Smooth muscle cell of bladder (primary cell): ENCODE measurements at places on chromosomes 7 and 10. TPM values are rescaled to one million over a fixed set of nuclear protein-coding genes. Genes with fewer than 3 reads are reported as not detected.

The CLCN1 gene
- total RNA-seq = 0.09 and 0.14 TPM in 2 replicates

The UPK3B gene
- 0.46 TPM in 1 of 2 replicates, not detected in the other for total RNA-seq

The STRA8 gene
- total RNA-seq = not detected in 2 replicates

The NAT16 gene
- not detected in 2 replicates for total RNA-seq

The OR6V1 gene
- not detected in 2 replicates for total RNA-seq

The THSD7A gene
- total RNA-seq = 0.14 and 0.55 TPM in 2 replicates

The NANOS1 gene
- 0.14 and 0.18 TPM in 2 replicates for total RNA-seq

The TAC1 gene
- total RNA-seq = not detected in 2 replicates
